ENCODE measurements at places on chromosomes 7 and 10. TPM values are rescaled to one million over a fixed set of nuclear protein-coding genes. Genes with fewer than 3 reads are reported as not detected.

DNA sequence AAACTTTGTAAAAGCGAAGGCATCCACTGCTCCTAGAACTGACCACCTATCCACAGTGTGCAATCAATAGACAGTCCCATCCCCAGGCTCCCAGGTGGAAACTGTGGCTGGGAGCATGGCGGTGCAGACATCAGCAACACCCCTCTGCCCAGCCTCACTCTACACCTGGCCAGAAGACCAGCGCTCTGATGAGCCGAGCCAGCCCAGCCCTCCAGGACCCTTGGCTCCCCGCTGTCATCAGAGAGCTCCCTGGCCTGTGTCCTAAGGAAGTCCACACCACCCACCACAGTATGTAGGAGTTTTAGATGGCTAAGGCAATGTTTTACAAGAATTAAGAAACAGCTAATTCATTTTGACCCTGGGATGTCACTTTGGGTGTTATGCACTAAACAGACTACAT, 81.0 kb downstream of the VOPP1 start:
- no peak overlapping the region for H3K4me3 ChIP-seq
- no peaks in the 10 kb centered on the region for H3K27me3 ChIP-seq
- no peak overlapping the region for H3K27ac ChIP-seq
- no peak for DNase-seq

The C10orf105 gene
- total RNA-seq: 0.63 TPM

The CCDC126 gene
- total RNA-seq: 5.7 TPM

- H3K27me3 ChIP-seq: no peaks in the 10 kb centered on the region
- H3K4me1 ChIP-seq: no peaks in the 10 kb centered on the region
- DNase-seq: no peak
- H3K27ac ChIP-seq: no peak overlapping the region
- H3K4me3 ChIP-seq: no peak overlapping the region
These were observed 67.6 kb upstream of the C1GALT1 start for GRCh38 chr7:7114575-7115291.

GRCh38 chr7:116052006-116052405, 21.4 kb upstream of the TFEC start:
- H3K36me3 ChIP-seq: no peaks in the 10 kb centered on the region
- H3K4me3 ChIP-seq: no peak overlapping the region
- H3K4me1 ChIP-seq: no peaks in the 10 kb centered on the region
- no peak for DNase-seq

DNA sequence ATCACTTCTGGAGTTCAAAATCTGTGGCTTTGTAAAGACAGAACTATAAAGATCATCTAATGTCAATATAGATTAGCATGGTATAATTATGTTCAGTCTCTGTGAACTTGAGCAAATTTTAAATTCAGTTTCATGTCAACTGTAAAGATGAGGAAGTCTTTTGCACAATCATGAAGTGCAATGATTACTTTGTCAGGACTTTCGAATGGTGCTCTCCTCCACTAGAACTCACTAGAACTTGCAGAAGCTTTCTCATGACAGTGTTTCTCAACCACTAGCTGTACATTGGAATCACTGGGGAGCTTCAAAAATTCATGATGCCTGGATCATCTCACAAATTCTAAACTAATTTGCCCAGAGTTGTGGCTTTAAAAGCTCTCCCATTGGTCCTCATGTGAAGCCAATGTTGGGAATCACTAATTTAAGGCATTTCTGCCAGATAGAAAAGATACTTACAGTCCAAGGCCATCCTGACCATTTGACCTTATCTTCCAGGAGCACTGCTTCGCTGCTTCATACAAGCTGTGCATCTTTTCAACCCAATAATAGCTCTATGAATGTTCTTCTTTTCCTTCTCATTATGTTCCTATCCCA, 12.9 kb downstream of the OR2AE1 start:
- H3K4me1 ChIP-seq: no peaks in the 10 kb centered on the region
- H3K27me3 ChIP-seq: peaks cover 5% of the 10 kb centered on the region
- H3K27ac ChIP-seq: no peak overlapping the region
- no peaks in the 10 kb centered on the region for H3K36me3 ChIP-seq
- H3K4me3 ChIP-seq: no peak overlapping the region
- DNase-seq: no peak

- no peaks in the 10 kb centered on the region for H3K4me1 ChIP-seq
- no peak overlapping the region for H3K4me3 ChIP-seq
- no peaks in the 10 kb centered on the region for H3K36me3 ChIP-seq
- DNase-seq: no peak
- peaks cover 29% of the 10 kb centered on the region for H3K27me3 ChIP-seq
These were observed 28.2 kb upstream of the ASAH2 start for GRCh38 chr10:50279489-50279888.

GRCh38 chr10:2744547-2745200, 322.7 kb upstream of the PFKP start:
- no peak overlapping the region for H3K27ac ChIP-seq
- no peaks in the 10 kb centered on the region for H3K36me3 ChIP-seq
- peaks cover 13% of the 10 kb centered on the region for H3K27me3 ChIP-seq
- H3K4me1 ChIP-seq: no peaks in the 10 kb centered on the region

GRCh38 chr7:155291045-155291530, 6.6 kb upstream of the INSIG1 start:
- H3K36me3 ChIP-seq: no peaks in the 10 kb centered on the region
- H3K4me3 ChIP-seq: no peak overlapping the region
- no peak overlapping the region for H3K27ac ChIP-seq
- DNase-seq: peak; percentile 56

- no peaks in the 10 kb centered on the region for H3K27me3 ChIP-seq
- DNase-seq: no peak
These were observed 89.8 kb upstream of the SAMD8 start for GRCh38 chr10:75021379-75022249.

The NPSR1 gene
- not detected for total RNA-seq

- no peak overlapping the region for H3K27ac ChIP-seq
- DNase-seq: no peak
- peaks cover 9% of the 10 kb centered on the region for H3K36me3 ChIP-seq
- no peak overlapping the region for H3K4me3 ChIP-seq
These were observed 5.4 kb downstream of the ARHGAP21 start for GRCh38 chr10:24718031-24718855.

The SLC25A13 gene
- total RNA-seq: 7.5 TPM

- no peak overlapping the region for H3K4me3 ChIP-seq
- peaks cover 48% of the 10 kb centered on the region for H3K27me3 ChIP-seq
- no peak overlapping the region for H3K27ac ChIP-seq
- no peak for DNase-seq
- no peaks in the 10 kb centered on the region for H3K36me3 ChIP-seq
These were observed 2.3 kb downstream of the DENND2A start for GRCh38 chr7:140638173-140638791.

- H3K4me3 ChIP-seq: no peak overlapping the region
- H3K4me1 ChIP-seq: peaks cover 5% of the 10 kb centered on the region
- no peak overlapping the region for H3K27ac ChIP-seq
- peaks cover 37% of the 10 kb centered on the region for H3K27me3 ChIP-seq
- H3K36me3 ChIP-seq: peaks cover 3% of the 10 kb centered on the region
- DNase-seq: no peak
These were observed 268.7 kb downstream of the ZEB1 start for GRCh38 chr10:31587691-31588090.

- H3K36me3 ChIP-seq: peaks cover 7% of the 10 kb centered on the region
- no peaks in the 10 kb centered on the region for H3K4me1 ChIP-seq
- no peaks in the 10 kb centered on the region for H3K27me3 ChIP-seq
- no peak overlapping the region for H3K27ac ChIP-seq
- no peak overlapping the region for H3K4me3 ChIP-seq
- DNase-seq: no peak
These were observed 223.0 kb downstream of the ELFN1 start for GRCh38 chr7:1893036-1893435.

The SAP25 gene
- total RNA-seq: 11.4 TPM

The FGFBP3 gene
- 1.6 TPM for total RNA-seq

DNA sequence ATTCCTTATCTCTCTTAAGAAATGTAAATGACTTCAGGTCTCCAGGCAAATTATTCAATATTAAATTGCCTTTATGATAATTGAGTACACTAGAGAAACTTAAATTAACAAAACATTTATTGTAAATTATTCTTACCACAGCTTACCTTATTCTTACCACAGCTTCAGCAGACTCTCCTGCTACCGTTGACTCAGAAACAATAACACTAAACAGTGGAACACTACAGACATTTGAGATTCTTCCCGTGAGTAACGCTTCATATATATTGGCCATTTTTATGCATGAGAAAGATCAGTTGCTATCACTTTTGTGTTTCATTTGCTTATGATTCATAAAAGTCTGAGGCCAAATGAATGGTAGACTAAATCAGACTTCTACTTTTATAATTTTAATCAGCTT, 28.7 kb downstream of the TMEM243 start:
- H3K27ac ChIP-seq: peak overlapping the region; percentile 62
- H3K4me3 ChIP-seq: no peak overlapping the region
- H3K36me3 ChIP-seq: peaks cover 61% of the 10 kb centered on the region
- DNase-seq: no peak
- peaks cover 28% of the 10 kb centered on the region for H3K4me1 ChIP-seq

DNA sequence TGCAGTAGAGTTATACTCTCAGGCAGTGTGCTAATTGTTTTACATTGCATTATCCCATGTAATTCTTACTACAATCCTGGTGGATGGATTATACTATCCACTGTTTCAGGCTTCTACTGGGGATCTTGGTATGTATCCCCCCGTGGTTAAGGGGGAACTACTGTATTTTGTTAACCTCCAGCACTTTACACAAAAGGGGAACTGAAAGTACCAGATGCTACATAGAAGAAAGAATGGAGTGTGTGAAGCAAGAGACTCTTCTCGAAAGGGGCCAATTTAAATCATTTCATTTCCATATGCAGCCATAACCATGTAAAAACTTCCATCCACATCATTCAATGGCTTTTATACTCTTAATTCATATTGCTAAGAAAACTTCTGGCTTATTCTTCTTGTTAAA, 69.4 kb downstream of the C1GALT1 start:
- DNase-seq: no peak
- no peaks in the 10 kb centered on the region for H3K27me3 ChIP-seq
- no peak overlapping the region for H3K27ac ChIP-seq
- H3K4me3 ChIP-seq: no peak overlapping the region
- H3K36me3 ChIP-seq: peaks cover 5% of the 10 kb centered on the region
- peaks cover 6% of the 10 kb centered on the region for H3K4me1 ChIP-seq

The ATP6V0A4 gene
- 1.7 TPM for total RNA-seq

The FXYD4 gene
- total RNA-seq: not detected

The MBL2 gene
- total RNA-seq: not detected

DNA sequence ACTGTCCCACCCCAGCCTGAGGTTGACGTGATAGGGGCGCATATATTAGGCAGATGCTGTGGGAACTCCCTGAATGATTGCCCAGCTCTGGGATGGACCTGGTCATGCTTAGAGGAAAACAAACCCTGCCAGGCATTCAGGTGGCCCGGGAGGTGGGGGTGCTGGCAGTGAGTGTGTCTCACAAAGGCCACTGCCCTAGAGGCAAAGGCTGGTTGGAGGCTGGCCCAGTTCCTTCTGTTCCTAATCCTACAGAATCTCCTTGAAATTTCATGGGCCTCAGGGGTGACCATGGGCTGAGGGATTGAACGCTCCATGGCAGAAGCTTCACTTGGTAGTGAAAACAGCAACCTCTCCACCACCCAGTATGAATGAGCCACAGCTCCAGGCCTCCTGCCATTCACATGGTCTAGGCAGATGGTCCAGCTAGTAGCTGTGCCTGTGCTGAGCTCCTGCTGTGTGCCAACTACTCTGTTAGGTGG, 25.6 kb downstream of the ADRA2A start:
- no peaks in the 10 kb centered on the region for H3K4me1 ChIP-seq
- H3K36me3 ChIP-seq: no peaks in the 10 kb centered on the region
- no peak overlapping the region for H3K27ac ChIP-seq
- no peak for DNase-seq

The ZCCHC24 gene
- total RNA-seq: 1.00 TPM

- no peak for DNase-seq
- no peaks in the 10 kb centered on the region for H3K4me1 ChIP-seq
- H3K27ac ChIP-seq: no peak overlapping the region
- H3K4me3 ChIP-seq: no peak overlapping the region
These were observed 352.3 kb upstream of the PODXL start for GRCh38 chr7:131908714-131909113.

- H3K27me3 ChIP-seq: no peaks in the 10 kb centered on the region
- DNase-seq: no peak
- peak overlapping the region; percentile 13 for H3K27ac ChIP-seq
- H3K4me3 ChIP-seq: no peak overlapping the region
These were observed 107.3 kb downstream of the SMURF1 start for GRCh38 chr7:99036546-99037111.

The IDI2 gene
- total RNA-seq: not detected

The BAZ1B gene
- total RNA-seq: 82.3 TPM

The ETV1 gene
- 0.31 TPM for total RNA-seq

DNA sequence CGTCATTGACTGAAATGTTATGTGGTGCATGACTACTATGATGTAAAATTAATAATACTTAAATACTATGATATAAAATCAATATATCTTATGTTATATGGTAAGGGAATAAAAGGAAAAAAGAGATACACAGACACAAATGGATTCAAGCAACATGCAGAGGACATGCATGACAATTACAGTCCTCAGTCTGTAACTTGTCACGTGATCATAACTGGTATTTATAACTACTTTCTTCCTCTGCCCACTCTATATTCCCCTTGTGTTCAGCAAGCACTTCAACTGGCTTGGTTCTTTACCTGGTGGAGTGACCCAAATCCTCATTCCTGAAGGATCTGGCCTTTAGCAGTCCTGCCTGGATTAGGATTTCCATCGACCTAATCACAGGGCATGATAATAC, 104.4 kb upstream of the FAM180A start:
- H3K27me3 ChIP-seq: no peaks in the 10 kb centered on the region
- no peak for DNase-seq
- peaks cover 4% of the 10 kb centered on the region for H3K4me1 ChIP-seq
- H3K4me3 ChIP-seq: no peak overlapping the region
- H3K27ac ChIP-seq: no peak overlapping the region

GRCh38 chr7:37899712-37900247, 16.8 kb downstream of the SFRP4 start:
- no peak overlapping the region for H3K27ac ChIP-seq
- DNase-seq: no peak
- H3K4me1 ChIP-seq: no peaks in the 10 kb centered on the region
- no peak overlapping the region for H3K4me3 ChIP-seq

GRCh38 chr10:121069061-121069850, 218.1 kb downstream of the WDR11 start:
- no peaks in the 10 kb centered on the region for H3K36me3 ChIP-seq
- H3K27ac ChIP-seq: no peak overlapping the region
- no peaks in the 10 kb centered on the region for H3K4me1 ChIP-seq
- H3K4me3 ChIP-seq: no peak overlapping the region

DNA sequence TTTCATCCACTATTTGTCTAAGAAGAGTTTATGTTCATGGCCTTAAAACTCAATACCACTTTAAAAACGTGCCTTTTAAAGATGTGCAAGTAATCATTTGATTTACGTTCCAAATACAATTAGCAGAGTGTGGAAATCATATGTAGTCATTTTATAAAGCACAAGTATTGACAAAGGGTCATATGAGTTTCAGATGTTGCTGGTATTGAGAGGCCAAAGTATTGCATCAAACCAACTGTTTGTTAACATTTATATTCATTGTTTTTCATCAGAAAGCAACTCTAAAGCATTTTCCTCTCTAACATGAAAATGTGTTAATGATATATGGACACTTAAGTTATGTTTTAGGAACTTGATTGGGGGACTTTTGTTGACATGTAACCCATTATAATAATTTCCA, 11.5 kb upstream of the TSGA13 start:
- no peak overlapping the region for H3K27ac ChIP-seq
- no peak overlapping the region for H3K4me3 ChIP-seq
- no peaks in the 10 kb centered on the region for H3K4me1 ChIP-seq
- DNase-seq: no peak
- no peaks in the 10 kb centered on the region for H3K36me3 ChIP-seq
- peaks cover 3% of the 10 kb centered on the region for H3K27me3 ChIP-seq

The PAX2 gene
- not detected for total RNA-seq
